ENCODE measurements at places on chromosomes 5 and 9.

DNA sequence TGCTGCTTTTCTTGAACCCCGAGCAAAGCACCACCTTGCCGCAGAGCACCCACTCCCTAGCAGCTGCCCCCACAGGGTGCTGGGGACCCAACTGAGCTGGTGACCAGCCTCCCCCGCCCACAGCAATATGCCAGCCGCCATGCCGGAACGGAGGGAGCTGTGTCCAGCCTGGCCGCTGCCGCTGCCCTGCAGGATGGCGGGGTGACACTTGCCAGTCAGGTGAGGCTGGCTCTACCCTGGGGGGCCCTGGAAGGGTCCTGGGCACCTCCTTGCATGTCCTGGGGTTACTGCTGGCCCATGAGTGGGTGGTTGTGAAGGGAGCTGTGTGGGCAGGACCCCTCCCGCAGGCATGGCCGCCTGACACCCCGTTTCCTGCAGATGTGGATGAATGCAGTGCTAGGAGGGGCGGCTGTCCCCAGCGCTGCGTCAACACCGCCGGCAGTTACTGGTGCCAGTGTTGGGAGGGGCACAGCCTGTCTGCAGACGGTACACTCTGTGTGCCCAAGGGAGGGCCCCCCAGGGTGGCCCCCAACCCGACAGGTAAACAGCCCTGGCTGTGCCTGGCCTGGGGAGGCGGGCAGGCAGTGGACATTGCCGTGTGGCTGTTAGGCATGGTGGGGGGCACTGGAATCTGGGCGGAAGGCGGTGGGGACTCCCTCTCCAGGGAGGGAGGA is 7.2 kb downstream of the EGFL7 start:
- DNase-seq = no peak

- no peak for DNase-seq
These were observed 35.1 kb upstream of the FREM1 start for GRCh38 chr9:14945351-14945750.

DNA sequence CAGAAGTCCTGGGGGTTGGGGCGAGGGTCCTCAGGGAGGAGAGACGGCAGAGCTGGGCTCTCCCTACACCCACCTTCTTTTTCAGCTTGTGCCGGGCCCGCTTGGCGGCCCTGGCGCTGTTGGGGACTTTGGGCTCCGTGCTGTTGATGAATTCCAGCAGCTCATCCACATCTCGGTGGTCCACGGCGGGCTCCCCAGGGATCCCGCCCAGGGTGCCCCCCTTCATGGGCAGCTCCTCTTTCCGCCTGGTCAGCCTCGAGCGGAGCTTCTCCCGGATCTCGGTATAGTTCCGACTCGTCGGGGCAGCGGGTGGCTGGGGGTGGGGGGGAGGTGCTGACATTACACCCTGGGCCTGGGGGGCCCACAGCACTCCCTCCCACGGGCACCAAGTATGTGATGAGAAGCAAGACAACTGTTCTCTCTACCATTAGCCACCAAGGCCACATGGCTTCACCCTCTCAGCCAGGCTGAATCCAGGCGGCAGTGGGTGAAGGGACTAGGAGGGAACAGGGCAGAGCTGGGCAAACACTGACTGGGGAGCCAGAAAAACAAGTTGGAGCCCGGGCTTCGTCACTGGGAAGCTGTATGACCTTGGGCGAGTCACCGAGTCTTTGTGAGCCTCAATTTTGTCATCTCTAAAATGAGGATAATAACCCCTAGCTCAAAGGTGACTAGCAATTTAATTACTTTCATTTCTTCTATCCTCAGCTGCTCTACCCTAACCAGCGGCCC is 14.6 kb upstream of the DDX41 start:
- DNase-seq = no peak

- DNase-seq = no peak
These were observed 170.6 kb downstream of the RMI1 start for GRCh38 chr9:84151236-84151635.

GRCh38 chr5:74258314-74258665 is 382.2 kb downstream of the ENC1 start:
- no peak for DNase-seq

GRCh38 chr9:81321551-81321950 is 367.8 kb downstream of the TLE1 start:
- DNase-seq = no peak

- DNase-seq = no peak
These were observed 32.9 kb downstream of the FAM81B start for GRCh38 chr5:95424016-95424415.

All from activated CD8-positive, alpha-beta memory T cell treated with anti-CD3 and anti-CD28 coated beads for 1 hour (primary cell).